ENCODE measurements at places on chromosomes 4 and X.

GRCh38 chr4:119743644-119744043 is 115.0 kb upstream of the PDE5A start:
- DNase-seq: no peak

DNA sequence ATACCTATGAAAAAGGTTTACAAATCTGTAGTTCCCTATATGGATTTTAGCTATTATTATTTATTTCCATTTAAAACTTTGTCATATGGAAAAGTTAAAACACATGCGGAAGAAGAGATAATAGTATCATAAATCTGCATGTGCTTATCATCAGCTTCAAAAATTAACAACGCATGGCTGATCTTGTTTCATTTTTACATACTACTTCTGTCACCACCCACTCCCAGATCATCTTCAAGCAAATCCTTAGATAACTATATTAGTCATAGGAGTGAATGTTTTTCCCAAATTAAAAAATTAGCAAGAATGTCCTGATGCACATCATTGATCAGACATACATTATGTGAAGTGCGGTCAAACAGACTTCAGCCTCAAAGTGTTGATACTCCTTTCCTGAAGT is 24.6 kb upstream of the MOB1B start:
- DNase-seq: no peak

GRCh38 chrX:102966701-102967100 is 29.6 kb downstream of the RAB40AL start:
- DNase-seq: no peak

- no peak for DNase-seq
Measured at GRCh38 chr4:8333726-8334460, 64.3 kb downstream of the HTRA3 start.

GRCh38 chr4:10364194-10364593 is 93.0 kb downstream of the ZNF518B start:
- DNase-seq: no peak

GRCh38 chr4:86946868-86947500 is 12.2 kb downstream of the AFF1 start:
- no peak for DNase-seq

DNA sequence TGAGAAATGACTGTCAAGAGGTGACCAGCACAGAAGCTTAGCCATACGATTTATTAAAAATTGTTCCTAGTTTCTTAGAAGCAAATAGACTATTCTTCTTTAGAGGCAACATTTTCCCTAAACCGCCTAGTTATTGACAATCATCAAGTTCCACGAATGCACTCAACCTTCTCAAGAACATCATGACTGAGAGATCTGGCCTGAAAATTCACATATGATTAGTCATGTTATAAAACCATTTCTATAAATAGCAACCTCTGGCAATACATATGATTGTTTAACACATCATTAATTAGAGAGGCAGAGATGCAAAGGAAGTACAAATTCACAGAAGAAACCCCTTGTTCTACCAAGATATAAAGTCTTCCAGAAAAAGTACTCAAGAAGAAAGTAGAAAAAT is 6.7 kb downstream of the NUP62CL start:
- DNase-seq: no peak

GRCh38 chr4:985123-985830 is 1.6 kb upstream of the IDUA start:
- DNase-seq: peak; percentile 63

DNA sequence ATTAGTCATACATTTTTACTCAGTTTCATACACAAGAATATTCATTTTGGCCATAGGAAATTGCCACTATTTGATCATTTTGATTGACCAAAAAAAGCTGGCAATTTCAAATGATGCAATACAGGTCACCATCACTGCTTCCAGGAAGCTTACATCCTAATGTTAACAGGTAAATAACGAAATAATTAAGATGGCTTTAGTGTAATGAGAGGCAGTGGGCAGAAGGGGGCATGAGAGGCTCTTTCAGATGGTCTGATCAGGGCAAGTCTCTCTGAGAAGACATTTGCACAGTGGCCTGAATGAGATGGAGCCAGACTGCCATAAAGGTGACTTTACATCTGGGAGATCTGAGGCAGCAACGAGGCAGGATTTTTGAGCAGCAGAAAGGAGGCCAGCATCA is 170.7 kb downstream of the SLIT2 start:
- DNase-seq: peak; percentile 9

GRCh38 chr4:137378393-137378792 is 153.9 kb downstream of the PCDH18 start:
- DNase-seq: no peak

- no peak for DNase-seq
Measured at GRCh38 chrX:43238461-43238945, 417.6 kb upstream of the MAOA start.

DNA sequence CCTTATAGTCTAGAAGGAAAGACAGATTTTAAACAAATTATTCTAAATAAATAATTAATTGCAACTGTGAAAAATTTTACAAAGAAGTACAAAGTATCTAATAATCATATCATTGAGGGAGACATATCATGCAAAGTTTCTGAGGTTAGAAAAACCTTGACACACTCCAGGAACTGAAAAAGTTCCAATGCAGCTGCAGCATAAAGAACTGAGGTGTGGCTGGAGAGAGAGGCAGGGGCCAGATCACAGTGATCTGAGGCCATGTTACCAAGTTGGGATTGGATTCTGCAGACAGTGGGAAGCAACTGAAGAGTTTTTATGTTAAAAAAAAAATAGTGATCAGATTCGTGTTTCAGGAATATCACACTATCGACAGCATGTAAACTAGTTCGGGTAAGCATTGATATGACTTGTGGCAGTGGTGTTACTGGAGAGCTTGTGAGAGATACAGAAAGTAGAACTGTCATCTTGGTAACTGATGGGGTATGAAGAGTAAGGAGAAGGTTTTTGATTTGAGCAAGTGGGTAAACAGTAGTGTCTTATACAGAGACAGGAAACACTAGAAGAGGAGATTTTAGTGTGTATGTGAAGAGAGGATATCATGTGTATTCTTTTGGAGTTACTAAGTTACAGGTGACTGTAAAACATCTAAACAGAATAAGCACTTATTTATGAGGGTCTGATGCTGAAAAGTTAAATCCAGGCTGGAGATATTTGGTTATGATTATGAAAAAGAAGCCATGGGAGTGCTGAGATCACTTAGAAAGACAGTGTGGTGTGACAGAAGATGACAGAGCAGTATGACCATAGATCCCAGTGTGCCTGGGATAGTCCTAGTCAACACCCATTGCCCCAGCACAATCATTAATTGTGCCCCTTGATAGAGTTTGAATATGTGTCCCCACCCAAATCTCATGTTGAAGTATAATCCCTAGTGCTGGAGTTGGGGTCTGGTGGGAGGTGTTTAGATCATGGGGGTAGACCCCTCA is 15.6 kb upstream of the SPRY1 start:
- DNase-seq: no peak

DNA sequence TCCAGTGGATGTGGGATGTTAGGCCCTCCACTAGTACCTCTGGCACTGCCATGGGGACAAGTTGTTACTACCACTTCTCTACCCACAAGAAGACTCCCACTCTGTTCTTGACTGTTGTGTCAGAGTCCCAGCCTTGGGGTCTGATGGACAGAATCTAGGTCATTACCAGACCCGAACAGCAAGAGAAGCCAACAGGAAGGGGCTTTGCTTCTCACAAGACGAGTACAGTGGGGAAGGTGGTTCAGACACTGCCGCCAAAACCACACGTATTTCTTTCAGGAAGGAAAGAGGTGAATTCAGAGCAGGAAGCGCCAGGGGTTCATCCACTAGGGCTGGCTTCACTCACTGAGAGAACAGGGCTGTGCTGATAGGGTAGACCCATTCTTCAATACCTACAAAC is 161.3 kb upstream of the KIT start:
- DNase-seq: no peak

DNA sequence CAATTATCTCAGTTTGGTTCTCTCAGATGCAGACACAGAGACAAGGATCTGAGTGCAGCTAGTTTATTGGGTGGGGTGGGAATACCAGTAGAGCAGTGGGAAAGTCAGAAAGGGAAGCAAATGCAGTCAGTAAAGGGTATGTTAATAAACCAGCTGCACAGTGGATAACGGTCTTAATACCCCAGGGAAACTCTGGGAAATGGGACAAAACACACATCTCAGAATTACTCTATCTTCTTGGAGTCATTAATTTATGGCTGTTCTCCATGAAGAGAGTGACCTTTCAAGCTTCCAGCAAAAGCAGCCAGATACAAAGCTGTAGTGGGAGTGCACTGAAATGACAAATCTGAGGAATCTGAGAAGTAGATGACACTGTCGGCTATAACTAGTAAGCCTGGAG is 73.3 kb upstream of the NALF2 start:
- DNase-seq: no peak

DNA sequence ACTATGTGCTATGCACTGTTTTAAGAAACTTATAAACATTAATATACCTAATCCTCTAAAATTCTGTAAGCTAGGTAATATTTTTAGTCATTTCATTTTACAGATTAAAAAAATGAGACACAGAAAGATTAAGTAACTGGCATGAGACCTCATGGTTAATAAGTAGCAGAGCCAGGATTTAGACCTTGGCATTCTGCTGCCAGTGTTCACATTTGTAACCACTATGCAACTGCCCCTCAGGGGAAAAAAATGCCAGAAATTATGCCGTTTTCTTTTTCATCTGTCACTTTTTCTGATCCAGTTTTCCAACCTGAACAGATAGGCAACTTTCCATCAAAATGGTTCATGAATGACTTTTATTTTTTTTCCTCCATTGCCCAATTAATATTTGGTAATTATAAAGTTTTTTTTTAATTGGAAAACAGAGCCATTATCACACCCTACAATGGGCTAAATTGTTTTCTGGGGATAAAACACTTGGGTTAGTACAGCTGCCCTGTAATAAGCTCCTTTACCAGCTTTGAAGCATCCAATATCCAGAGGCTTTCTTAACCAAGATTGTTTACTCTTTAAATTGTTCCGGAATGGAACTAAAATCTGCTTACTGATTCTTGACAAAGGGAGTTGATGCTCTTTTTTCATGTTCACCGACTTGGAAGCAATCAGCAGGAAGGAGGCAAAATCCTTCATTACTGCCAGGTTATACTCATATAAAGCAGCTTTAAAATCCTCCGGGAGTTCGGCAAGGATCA is 56.4 kb upstream of the DDX60 start:
- DNase-seq: no peak

- DNase-seq: peak; percentile 0
Measured at GRCh38 chrX:49309401-49309981, 6.0 kb downstream of the GAGE10 start.

GRCh38 chr4:26482508-26483462 is 7.5 kb downstream of the CCKAR start:
- DNase-seq: no peak

- DNase-seq: no peak
Measured at GRCh38 chr4:25859429-25860148, 3.2 kb downstream of the SEL1L3 start.

DNA sequence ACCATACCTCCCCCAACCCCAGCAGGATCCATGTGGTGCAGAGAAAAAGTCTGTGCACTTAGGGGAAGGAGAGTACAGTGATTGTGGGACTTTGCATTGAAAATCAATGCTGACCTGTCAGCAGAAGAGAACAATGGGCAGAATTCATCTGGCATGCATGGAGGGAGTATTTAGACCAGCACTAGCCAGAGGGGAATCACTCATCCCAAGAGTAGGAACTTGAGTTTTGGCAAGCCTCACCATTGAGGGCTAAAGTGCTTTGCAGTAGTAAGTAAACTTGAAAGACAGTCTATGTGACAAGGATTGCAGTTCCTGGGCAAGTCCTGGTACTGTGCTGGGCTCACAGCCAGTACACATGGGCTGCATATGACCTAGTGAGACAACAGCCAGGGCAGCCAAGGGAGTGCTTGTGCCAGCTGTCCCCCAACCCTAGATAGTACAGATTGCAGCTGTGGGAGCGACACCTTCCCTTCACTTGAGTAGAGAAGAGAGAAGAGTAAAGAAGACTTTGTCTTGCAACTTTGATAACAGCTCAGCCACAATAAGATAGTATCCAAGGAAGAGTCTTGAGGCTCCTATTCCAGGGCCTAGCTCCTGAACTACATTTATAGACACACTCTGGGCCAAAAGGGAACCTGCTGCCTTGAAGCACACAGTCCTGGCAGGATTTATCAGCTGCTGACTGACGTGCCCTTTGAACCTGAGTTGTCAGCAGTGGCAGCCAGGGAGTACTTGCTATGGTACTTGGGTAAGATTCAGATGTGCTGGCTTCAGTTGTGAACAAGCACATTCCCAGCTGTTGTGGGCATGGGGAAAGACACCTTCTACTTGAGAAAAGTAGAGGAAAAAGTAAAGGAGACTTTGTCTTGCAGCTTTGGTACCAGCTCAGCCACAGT is 48.7 kb downstream of the HDX start:
- no peak for DNase-seq

DNA sequence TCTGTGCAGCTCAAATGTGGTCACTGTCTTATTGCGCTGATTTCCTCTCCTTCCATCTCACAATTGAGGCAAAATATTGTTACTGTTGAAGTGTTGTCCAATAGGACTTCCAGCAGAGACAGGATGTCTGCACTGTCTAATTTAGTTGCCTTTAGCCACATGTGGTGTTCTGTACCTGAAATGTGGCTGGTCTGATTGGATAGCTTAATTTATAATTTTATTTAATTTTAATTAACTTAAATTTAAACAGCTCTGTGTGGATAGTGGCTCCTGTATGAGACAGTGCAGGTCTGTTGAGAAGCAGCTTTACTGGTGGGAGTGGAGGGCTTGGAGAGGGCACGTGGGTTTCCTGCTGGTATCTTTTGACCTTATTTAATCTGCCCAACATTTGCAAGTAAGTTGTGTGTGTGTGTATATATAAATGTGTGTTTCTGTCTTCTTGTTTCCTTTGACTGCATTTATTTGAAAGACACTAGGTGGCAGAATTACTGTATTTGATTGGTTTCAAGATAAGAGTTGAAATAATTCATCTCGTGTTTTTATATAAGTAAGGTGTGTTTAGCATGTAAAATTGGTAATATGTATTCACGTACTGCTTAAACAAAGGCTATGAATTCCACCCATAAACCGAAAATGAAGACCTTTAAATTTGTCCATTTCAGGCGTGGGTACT is 55.3 kb upstream of the MSANTD1 start:
- DNase-seq: no peak

DNA sequence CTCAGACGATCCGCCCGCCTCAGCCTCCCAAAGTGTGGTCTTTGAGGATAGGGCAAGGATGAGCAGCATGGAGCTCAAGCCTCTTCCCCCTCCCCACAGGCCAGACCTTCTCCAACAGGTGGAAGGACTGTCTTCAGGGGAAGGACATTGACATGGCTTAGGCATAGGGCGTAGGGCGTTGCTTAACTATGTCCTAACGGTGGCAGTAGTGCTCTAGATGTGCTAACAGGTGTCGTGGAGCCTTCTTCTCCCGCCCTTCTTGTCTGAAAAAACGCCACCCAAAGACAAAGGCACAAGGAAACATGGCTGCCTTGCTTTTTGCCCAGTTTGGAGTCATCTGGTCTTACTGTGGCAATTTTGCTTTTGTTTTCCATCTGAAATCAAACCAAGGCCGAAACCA is 219.8 kb downstream of the OR13H1 start:
- DNase-seq: no peak

- DNase-seq: no peak
Measured at GRCh38 chr4:120664851-120665250, 257.7 kb downstream of the PRDM5 start.

- DNase-seq: no peak
Measured at GRCh38 chr4:40963897-40964478, 214.2 kb downstream of the NSUN7 start.

- no peak for DNase-seq
Measured at GRCh38 chr4:108813261-108813660, 50.4 kb upstream of the ETNPPL start.
